Astrocyte of the spinal cord (primary cell): ENCODE measurements at places on chromosomes 3 and 15.
A peak's percentile ranks its signal among the peaks of the same experiment; 100 is the strongest.

DNA sequence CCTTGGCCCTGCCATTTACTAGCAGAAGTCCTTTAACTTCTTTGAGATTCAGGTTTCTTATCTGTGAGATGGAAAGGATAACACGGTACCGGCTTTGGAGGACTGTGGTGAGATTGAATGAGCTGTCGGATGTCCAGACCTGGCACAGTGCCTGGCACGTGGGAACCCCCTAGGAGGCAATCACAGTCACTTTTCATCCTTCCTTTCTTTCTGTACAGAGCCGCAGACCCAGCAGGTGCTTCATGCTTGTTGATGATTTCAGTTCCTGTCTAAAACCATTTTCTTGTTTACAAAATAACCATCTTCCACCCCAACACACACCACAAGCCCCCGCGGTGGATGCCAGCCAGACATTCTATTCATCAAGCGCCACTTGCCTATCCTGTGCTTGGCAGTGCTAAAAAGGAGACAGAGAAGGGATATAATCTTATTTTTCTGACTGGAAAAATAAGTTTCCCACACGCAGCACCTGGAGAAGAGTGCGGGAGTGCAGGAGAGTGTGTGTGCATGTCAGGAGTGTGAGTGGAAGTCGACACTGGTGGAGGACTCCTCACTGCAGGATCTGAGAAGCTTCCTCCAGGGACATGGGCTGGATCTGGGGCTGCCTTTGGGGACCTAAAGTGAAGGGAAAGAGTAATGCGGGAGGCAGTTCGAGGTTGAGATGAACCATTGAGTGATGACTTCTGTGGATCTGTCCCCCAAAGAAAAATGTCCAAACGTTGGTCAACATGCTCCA lies 85.7 kb downstream of the ST6GAL1 start:
- DNase-seq, result no peak

DNA sequence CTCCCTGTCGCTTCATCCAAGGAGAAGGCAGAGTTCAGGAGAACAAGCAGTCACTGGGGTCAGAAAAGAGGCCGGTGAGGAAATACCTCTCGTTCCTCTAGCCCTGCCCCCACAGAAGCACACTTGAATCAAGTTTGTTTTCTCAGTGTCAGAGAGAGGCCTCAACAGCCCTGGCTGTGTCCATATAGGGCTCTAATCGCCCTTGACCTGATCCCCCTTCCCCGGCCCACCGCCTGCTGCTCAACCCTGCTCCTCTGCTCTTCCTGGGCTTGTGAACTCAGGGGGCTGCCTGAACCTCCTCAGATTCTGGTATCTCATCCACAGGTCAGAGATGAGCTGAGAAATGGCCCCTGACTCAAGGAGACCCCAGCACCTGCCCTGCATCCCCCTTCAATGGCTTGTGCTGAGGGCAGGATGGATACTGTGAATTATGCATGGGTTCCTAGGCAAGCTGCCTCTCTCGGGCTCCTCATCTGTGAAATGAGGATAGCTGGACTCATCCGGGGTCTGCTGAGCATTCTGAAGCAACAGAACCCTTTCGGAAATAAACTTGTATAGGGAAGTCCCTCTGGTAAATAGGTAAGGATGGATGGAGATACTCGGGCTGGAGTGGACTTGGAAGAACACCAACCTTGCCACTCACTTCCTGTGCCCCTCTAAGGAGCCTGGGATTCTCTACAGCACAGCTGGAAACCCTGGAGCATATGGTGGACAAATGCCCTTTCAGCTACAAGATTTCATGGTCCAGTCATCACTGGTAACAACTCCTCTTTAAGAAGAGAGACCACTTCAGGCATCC lies 147.5 kb downstream of the STT3B start:
- no peak for DNase-seq

GRCh38 chr3:134971306-134971705 lies 176.2 kb downstream of the EPHB1 start:
- no peak for DNase-seq

DNA sequence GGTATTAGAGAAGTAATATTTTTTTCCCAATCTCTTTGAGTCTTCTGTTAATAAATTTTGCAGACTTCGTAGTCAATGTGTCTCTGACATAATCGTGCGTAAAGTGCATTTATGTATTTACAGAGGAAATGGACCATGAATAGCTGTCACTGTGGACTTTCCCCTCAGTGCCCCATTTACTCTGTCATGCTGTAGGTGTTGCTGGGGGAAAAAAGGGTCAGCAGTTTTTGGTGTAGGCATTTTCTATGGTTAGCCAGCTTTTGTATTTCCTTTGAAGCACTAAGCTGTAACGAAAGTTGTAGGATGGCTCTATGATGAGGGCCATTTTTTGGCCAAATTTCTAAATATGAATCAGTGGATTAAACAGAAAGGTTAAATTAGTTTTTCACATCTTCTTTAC lies 598.4 kb downstream of the FGF12 start:
- DNase-seq, result no peak

DNA sequence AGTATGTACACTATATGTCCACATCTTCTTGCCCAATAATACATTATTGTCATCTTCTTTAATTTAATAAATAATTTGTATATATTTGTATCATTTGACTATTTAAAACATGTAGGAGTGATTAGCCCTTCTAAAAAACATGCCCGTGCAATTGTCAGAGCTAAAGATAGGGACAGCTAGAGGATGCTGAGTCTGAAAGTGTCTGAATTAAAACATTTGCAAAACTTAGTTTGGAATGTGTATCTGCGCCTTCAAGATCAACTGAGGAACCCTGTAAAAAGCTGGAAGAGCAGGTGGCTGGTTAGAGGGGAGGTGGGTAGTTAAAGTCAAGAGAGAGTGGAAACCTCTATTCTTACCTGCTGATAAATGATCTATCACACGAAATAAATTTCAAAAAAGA lies 4.7 kb downstream of the SLITRK3 start:
- DNase-seq, result no peak

GRCh38 chr3:144127700-144128099 lies 156.1 kb downstream of the DIPK2A start:
- DNase-seq, result no peak

- no peak for DNase-seq
Measured at GRCh38 chr15:82184355-82184754, 78.2 kb downstream of the EFL1 start.

- peak; percentile 63 for DNase-seq
Measured at GRCh38 chr15:48414015-48414414, 82.8 kb downstream of the DUT start.

DNA sequence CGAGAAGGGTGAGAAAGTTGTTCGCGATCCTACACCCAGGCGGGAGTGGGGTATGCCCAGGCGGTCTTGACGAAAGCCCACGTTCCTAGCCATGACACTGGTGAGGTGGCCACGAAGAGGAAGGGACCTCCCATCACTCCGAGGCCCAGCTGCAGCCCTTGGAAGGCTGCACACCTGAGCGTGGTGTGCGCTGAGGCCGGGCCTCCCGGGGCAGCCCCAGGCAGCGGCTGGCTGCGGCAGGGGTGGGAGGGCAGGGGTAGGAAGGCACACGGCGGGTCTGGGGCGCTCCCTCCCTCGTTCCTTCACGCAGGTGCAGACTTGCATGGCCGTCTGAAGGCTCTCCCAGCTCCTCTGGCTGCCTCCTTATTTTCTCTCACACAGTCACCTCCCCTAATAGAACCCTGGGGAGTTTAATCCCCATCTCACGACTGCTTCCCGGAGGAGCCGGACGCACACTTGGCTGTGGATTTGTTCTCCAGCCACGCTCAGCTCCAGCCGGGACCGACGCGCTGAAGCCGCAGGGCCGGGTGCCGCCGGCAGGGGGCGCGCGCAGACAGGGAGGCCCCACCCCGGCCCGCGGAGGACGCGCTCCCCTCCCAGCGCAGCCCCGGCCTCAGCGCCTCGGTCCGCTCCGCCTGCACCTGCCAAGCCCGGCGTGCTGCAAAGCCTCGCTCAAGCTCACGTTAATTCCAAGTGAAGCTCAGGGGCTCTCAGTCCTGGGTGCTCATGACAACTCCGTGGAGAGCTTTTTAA lies 37.8 kb upstream of the MUC4 start:
- DNase-seq, result no peak

DNA sequence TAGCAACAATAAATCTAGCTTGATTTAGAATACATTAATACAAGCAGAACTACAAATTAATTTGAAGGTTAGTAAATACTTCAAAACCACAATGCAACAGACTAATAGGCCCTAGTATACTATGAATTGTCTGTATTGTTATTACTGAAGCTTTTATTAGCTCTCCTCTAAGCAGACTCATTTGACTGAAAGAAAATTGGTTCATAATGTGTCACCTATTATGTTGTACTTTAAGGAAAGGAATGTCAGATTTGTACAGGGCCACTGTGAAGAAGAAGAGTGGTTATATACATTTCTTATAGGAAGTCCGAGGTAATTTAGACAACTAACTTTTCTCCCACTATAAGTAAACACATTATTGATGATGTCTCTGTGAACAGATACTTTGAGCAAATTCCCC lies 954.5 kb downstream of the ZPLD1 start:
- no peak for DNase-seq

DNA sequence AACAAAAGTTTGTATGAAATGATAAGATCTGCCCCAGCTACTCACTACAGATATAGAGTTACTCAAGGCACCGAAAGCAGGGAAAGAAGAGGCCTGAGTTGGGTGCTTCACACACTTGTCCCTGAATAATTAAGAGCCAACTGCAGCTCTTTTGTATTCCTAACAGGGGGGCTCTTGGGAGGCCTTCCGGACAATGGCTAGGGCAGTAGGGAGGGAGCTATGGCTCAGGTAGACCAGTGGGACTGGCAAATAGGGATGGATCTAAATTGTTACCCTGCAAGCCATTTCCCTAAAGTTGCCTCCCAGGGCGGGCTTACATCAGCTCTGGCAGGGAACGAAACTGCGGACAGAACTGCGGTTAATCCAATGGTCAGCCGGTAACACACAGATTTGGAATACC lies 6.2 kb downstream of the SEMA5B start:
- no peak for DNase-seq

DNA sequence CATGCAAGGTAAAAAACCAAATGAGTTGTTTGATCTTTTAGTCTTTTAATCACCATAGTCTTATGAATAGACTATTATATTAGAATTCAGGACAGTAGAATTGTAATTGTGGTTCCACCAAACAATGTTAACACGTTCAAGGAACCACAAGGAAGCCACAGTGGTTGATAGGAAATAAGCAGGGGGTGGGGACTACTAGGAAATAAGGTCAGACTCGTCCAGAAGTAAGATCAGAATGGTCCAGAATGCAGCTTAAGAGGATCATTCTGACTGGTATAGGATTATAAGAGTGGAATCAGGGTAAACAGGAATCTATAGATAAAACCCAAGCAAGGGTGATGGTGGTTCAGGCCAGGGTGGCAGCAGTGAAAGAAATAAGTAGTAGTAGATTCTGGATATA lies 7.5 kb downstream of the MYNN start:
- DNase-seq, result no peak

- DNase-seq, result no peak
Measured at GRCh38 chr15:79904271-79904670, 7.5 kb upstream of the MTHFS start.

DNA sequence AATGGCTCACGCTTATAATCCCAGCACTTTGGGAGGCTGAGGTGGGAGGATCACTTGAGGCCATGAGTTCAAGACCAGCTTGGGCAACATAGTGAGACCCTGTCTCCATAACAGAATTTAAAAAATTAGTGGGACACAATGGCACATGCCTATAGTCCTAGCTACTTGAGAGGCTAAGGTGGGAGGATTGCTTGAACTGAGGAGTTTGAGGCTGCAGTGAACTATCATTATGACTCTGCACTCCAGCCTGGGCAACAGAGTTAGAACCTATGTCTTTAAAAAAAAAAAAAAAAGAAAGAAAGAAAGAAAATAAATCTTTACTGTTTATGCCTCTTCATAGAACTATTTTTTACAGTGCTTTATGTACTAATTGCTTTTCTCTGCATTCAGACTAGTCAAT lies 84.6 kb upstream of the LMOD3 start:
- no peak for DNase-seq
